ENCODE measurements at places on chromosomes 5 and 9. TPM values are rescaled to one million over a fixed set of nuclear protein-coding genes. Genes with fewer than 3 reads are reported as not detected.

Gene PRLR
- 0.02 TPM for total RNA-seq

Gene ACSL6
- total RNA-seq: 3.3 TPM

Gene TRIM36
- total RNA-seq: not detected

Gene BDP1
- 30.1 TPM for total RNA-seq

Gene SPINK4
- not detected for total RNA-seq

Gene SLC34A3
- total RNA-seq: not detected

Gene ACTL7A
- not detected for total RNA-seq

Gene NUTM2F
- total RNA-seq: not detected

Gene DBH
- total RNA-seq: not detected

Gene KLHL3
- 10.8 TPM for total RNA-seq

Gene TRMT10B
- total RNA-seq: 15.6 TPM

Gene MEIKIN
- total RNA-seq: not detected

Gene C5orf34
- total RNA-seq: 16.8 TPM

Gene PCDHAC1
- total RNA-seq: not detected

Gene CCDC171
- 2.8 TPM for total RNA-seq

Gene PPP2R2B
- total RNA-seq: 0.40 TPM

Gene SPINK6
- not detected for total RNA-seq

Gene MEGF10
- total RNA-seq: not detected

Gene RANBP17
- not detected for total RNA-seq
